ENCODE measurements at places on chromosomes 5 and 9. TPM values are rescaled to one million over a fixed set of nuclear protein-coding genes. Genes with fewer than 3 reads are reported as not detected.

DNA sequence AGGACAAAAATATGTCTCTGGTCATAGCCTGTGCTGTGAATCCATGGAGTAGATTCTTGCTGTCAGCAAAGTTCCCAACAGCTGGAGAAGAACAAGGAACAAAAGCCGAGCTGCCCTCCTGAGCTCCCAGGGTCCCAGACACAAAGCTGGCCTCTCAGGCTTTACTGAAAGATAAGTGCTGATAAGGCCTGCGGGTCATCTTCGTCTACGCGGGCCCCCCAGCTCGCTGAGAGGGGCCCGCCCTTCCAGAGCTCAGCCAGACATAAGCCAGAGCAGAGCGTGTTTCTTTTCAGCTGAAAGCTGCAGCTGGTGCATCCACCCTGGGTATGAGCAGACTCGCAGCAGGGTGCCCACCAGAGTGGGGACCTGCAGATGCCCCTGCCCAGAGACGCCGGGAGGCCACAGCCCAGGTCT is 84.7 kb downstream of the HSD17B3 start:
- peaks cover 4% of the 10 kb centered on the region for H3K36me3 ChIP-seq
- no peak overlapping the region for H3K27ac ChIP-seq
- peaks cover 27% of the 10 kb centered on the region for H3K4me1 ChIP-seq
- peak overlapping the region; percentile 77 for H3K4me3 ChIP-seq
- DNase-seq, result peak; percentile 12

DNA sequence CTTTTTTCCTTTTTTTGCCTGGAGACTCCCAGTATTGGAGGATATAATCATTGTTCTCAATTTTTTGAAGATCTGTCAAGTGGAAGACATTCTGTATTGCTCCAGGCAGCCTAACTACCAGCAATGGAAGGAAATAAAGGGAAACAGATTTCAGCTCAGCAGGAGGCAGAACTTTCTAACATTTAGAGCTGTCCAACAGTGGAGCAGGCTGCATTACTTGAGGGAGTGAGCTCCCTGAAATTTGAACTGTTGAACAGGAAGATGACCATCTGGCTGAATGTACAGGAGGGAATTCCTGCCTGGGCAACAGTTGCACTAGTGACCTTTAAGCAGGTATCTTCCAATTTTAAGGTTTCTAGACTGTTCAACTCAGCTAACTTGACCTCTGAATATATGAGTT is 1.1 kb upstream of the GAPVD1 start:
- peaks cover 2% of the 10 kb centered on the region for H3K36me3 ChIP-seq
- DNase-seq, result no peak
- H3K4me1 ChIP-seq, result peaks cover 27% of the 10 kb centered on the region
- H3K27ac ChIP-seq, result peak overlapping the region; percentile 96
- H3K4me3 ChIP-seq, result peak overlapping the region; percentile 99

CWC27 gene
- total RNA-seq, result 29.4 TPM

DNA sequence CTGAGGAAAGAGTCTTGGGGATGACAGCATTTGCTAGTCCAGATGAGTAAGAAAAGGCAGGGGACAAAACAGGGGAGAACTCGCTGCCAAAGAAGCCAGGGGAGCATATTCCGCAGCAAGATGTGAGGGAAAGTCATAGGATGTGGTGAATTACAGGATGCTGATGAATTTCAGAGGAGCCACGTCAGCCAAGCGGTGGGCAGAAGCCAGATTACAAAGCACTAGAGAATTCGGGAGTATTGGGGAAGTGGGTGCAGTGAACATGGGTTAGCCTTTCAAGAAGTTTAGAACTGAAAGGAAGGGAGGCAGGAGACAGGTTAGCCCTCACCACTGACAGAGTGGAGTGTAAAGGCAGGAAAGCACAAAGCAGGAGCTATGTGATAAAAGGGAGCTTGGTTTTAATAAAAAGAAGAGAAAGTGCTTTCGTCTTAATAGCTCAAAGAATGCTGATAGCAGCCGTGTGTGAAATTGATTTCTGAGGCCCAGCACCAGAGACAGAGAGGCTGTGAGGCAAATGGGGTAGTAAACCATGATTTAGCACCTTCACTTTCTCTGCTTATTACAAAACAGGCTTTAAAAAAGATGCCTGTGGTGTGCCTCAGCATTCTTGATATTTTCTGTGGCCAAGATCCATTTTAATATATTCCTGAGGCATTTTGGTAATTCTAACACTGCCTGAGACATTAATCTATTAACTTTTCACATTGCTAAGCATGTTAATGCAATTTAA is 16.9 kb downstream of the ADAMTSL1 start:
- H3K4me3 ChIP-seq, result no peak overlapping the region
- no peaks in the 10 kb centered on the region for H3K4me1 ChIP-seq
- H3K36me3 ChIP-seq, result no peaks in the 10 kb centered on the region
- no peak overlapping the region for H3K27ac ChIP-seq
- DNase-seq, result no peak
- peaks cover 21% of the 10 kb centered on the region for H3K27me3 ChIP-seq

GRCh38 chr5:137286025-137286610 is 213.0 kb downstream of the SPOCK1 start:
- no peak for DNase-seq
- peaks cover 2% of the 10 kb centered on the region for H3K27me3 ChIP-seq
- H3K4me3 ChIP-seq, result no peak overlapping the region
- no peaks in the 10 kb centered on the region for H3K36me3 ChIP-seq

DNA sequence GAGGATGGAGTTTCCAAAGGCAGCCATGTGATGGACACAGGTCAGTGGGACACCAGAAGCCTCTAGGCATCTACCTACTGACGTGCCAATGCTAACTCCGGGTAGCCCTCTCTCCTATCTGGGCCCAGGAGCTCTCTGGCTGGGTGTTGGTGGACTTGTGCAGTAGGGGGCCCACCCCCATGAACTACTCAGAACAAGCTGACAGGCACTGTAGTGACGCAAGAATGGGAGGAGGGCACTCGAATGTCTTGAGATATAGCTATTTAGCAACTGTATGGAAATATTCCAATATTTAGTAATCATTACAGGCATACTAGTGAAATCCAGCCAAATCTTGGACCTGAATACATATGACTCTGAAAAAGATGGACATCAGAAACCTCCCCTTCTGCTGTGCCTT is 5.7 kb upstream of the DOCK2 start:
- H3K27ac ChIP-seq, result no peak overlapping the region
- no peak overlapping the region for H3K4me3 ChIP-seq
- H3K27me3 ChIP-seq, result peaks cover 11% of the 10 kb centered on the region
- H3K36me3 ChIP-seq, result no peaks in the 10 kb centered on the region
- no peak for DNase-seq

DNA sequence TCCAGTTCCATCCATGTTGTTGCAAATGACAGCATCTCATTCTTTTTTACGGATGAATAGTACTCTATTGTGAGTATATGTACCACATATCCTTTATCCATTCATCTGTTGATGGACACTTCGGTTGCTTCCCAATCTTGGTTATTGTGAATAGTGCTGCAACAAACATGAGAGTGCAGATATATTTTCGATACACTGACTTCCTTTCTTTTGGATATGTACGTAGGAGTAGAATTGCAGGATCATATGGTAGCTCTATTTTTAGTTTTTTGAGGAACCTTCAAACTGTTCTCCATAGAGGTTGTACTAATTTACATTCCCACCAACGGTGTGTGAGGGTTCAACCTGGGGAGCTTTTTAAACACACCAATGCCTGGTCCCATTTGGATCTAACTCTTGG is 22.3 kb downstream of the GALNT12 start:
- no peak overlapping the region for H3K4me3 ChIP-seq
- H3K4me1 ChIP-seq, result no peaks in the 10 kb centered on the region
- H3K36me3 ChIP-seq, result no peaks in the 10 kb centered on the region
- H3K27me3 ChIP-seq, result no peaks in the 10 kb centered on the region
- H3K27ac ChIP-seq, result no peak overlapping the region

PCSK5 gene
- 2.7 TPM for total RNA-seq

GRCh38 chr5:35850967-35851680 is 5.6 kb upstream of the IL7R start:
- no peaks in the 10 kb centered on the region for H3K27me3 ChIP-seq
- no peak for DNase-seq
- H3K27ac ChIP-seq, result no peak overlapping the region

CNTNAP3B gene
- total RNA-seq, result 9.4 TPM

- peaks cover 29% of the 10 kb centered on the region for H3K4me1 ChIP-seq
- H3K4me3 ChIP-seq, result no peak overlapping the region
- no peak overlapping the region for H3K27ac ChIP-seq
- peaks cover 2% of the 10 kb centered on the region for H3K36me3 ChIP-seq
Measured at GRCh38 chr5:157747766-157748700, 4.5 kb downstream of the LSM11 start.

DNA sequence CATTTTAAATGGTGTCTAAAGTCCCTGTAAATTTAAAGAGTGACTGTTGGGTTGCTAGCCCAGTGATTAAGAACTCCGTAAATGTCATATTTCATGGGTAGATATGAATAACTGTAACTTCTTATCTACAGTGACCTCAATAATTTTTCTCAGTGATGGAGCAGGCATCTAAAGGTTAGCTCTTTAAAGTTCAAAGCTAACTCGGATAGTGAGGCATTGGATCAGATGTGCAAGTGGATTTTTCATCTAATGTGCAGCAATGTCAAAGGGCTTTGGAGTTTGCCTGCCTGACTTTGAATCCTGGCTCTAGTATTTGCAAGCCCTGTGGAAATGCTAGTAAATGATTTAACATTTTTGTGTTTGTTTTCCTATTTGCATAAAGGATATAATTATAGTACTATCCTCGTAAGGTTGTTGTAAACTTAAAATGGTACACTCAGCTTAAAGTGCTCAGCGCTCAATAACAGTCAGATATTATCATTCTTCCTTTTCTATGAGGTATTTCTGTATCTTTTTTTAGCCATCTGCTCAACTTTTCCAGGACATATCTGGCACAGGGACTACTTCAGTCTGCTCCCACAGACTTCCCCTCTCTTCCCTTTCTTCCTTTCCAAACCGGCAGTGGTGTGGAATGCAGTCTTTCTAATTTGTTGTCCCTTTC is 163.7 kb upstream of the ELL2 start:
- no peak overlapping the region for H3K27ac ChIP-seq
- H3K27me3 ChIP-seq, result no peaks in the 10 kb centered on the region
- H3K36me3 ChIP-seq, result no peaks in the 10 kb centered on the region
- H3K4me1 ChIP-seq, result no peaks in the 10 kb centered on the region
- no peak overlapping the region for H3K4me3 ChIP-seq

FOXI1 gene
- total RNA-seq, result not detected

C9orf152 gene
- not detected for total RNA-seq

DNA sequence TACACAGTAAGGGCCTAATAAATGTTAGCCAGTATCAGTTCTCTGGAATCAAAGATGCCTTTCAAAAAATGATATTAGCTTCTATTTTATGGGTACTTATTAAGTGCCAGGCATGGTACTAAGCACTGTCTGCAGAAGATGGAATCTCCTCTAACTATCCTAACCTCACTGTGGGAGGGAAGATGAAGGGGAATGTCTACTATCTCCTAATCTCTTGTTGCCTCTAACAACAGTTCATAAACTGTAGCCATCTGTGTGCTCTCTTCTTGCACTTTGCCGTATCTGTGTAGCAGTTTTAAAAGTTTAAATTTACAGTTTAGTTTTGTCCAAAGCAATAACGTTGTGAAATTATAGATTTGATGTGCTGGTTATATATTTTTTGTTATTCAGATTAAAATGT is 99.6 kb upstream of the CCDC112 start:
- DNase-seq, result no peak
- H3K27ac ChIP-seq, result no peak overlapping the region
- H3K4me1 ChIP-seq, result no peaks in the 10 kb centered on the region
- no peak overlapping the region for H3K4me3 ChIP-seq

DNA sequence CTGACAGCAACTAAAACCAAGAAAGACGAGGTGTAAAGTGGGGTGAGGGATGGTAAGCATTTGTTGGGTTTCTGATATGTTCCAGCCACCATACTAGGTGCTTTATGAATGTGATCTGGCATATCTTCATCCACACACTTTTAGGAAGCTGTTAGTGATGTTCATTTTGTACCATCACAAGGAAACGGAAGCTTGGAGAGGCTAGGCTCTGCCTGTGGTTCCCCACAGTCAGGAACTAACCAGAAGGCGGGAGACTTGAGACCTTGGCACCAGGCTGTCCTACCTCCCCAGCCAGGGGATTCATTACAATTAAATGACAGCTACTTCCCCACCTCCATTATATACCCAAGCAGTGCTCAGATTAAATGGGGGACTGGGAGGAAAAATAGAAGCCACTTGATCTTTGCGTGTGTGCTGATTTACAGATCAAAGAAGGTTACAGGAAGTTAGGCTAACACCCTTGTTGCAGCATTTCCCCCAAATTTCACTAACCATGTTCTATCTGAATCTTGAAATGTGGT is 43.0 kb downstream of the SFXN1 start:
- H3K36me3 ChIP-seq, result peaks cover 48% of the 10 kb centered on the region
- no peak overlapping the region for H3K4me3 ChIP-seq
- peaks cover 3% of the 10 kb centered on the region for H3K4me1 ChIP-seq
- no peak overlapping the region for H3K27ac ChIP-seq
- DNase-seq, result no peak
- no peaks in the 10 kb centered on the region for H3K27me3 ChIP-seq

DNA sequence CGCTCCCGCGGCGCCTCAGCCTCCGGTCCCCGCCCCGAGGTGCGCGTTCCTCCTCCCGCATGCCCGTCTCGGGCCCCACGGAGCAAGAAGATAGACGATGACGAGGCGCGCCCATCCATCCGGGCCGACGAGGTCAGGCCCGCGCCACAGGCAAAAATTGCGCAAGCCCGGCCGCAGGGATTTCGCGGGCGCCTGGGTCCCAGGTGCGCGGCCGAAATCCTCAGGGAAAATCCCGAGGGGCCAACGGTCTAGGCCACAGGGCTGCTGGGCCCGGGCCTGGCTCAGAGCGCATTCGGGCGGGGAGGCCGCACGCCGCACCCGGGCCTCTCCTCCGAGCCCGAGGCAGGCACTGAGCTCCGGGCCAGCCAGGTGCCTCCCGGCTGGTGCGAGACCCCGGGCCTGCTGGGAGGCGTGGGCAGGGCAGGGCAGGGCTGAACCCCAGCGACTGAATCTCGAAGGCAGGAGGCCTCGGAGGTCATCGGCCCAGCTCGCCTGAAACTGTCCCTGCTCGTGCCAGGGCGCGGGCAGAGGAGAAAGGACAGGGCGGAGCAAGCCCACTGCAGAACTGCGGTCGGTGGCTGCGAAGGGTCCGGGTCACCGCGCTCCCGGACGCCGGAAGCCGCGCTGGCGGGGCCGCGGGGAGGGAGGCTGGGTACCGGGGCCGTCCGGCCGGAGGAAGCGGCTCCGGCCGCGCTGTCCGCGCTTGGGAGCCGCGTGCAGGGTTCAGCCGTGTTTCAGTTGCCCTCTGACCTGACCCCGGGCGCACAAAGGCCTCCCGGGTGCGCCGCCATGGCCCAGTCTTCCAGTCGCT is 66.8 kb downstream of the FOXD1 start:
- no peak overlapping the region for H3K4me3 ChIP-seq
- DNase-seq, result no peak
- no peaks in the 10 kb centered on the region for H3K4me1 ChIP-seq
- peaks cover 8% of the 10 kb centered on the region for H3K36me3 ChIP-seq
- H3K27me3 ChIP-seq, result peaks cover 3% of the 10 kb centered on the region
- H3K27ac ChIP-seq, result no peak overlapping the region

DNA sequence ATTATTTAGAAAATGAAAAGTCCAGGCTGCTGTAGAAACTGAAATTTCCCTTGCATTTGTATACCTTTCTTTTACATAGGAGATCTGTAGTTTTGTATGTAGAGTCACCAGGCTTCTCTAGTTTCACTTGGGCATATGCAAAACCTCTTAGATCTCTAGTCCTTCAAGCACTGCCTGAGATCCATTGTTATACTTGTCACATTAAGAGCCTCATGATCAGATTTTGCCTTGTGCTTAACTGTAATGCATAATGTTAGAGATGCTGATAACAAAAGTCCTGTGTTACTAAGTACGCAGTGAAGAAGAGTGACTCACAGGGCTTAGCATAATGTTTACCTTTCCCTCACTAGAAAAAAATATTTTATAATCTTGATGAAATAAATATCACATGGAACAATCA is 250.2 kb downstream of the CYLC2 start:
- H3K36me3 ChIP-seq, result no peaks in the 10 kb centered on the region
- DNase-seq, result no peak
- no peaks in the 10 kb centered on the region for H3K27me3 ChIP-seq
- H3K27ac ChIP-seq, result no peak overlapping the region
